ENCODE measurements at places on chromosomes 13 and 19.
A peak's percentile ranks its signal among the peaks of the same experiment; 100 is the strongest.

DNA sequence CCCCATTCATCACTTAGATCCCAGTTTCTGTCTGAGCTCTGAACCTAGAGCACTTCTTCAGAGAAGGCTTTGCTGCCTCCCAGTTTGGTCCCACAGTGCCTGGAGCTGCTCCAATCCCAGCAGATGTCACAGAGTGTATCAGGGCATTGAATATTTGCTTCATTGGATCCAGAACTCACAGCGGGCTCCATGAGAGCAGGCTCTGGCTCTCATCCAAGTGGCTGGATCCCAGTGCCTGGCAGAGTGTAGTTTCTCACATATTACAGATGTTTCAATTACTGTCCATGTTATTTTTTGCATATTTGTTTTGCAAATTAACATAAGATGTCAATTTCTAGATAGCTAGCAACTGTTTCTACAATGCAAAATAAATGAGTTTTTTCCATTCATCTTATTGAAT is 50.6 kb downstream of the MYO16 start:
- no peak for DNase-seq

- no peak for DNase-seq
Measured at GRCh38 chr13:41680900-41681299, 223.6 kb downstream of the RGCC start.

DNA sequence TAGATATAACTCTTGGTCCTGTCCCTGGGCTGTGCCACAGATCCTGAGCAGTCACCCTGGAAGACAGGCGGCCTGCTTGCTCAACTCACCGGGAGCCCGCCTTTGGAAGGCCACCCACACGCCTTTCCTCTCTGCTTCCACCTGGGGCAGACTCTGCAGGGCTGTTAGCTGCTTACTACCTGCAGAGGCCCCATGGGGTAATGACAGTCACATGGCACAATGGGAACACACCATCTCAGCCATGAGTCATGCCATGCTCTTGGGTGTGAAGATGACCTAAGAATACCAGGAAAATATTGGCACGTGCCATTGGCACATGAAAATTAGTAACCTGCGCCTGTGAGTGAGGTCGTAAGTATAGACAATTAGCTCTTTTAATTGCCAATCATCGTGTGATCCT is 108.6 kb downstream of the COL4A2 start:
- DNase-seq: no peak

GRCh38 chr13:113670541-113670940 is 3.5 kb downstream of the GRK1 start:
- no peak for DNase-seq

DNA sequence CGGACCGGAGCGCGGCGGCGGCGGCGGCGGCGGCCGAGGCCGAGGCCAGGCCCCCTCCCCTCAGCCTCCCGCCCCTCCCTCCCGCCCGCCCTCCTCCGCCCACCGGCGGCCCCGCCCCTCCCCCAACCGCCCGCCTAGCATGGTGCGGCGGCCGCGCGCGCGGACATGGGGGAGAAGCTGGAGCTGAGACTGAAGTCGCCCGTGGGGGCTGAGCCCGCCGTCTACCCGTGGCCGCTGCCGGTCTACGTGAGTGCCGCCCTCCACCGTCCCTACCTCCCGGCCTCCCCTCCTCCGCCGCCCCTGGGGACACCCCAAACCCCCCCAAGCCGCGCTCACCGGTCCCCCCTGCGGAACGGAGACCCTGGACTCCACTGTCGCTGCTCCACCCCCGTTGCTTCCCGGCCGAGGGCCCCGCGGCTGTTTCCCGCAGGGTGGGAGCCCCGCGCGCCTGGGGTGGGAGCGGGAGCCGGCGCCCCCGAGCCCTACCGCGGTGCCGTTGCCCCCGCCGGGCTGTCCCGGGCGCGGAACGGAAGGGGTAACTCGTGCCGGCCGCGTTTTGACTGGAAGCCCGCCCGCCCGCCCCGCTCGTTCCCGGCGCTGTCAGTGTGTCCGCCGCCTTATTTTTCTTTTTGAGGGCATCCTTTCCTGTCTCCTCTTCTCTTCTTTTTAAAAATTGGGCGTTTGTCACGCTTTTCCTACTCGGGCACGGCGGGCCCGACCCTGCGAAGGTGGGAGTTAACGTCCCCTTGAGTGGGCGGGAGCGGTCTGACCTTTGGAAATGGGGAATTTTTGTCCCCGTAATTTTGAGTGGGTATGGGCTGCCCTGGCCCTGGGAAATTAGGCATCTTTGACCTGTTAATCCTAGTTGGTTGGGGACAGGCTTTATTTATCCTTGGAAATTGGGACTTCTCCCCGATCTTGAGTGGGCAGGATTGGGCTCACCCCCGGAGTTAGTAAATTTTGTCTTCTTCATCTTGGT is 576 bp downstream of the DOT1L start:
- peak; percentile 33 for DNase-seq

DNA sequence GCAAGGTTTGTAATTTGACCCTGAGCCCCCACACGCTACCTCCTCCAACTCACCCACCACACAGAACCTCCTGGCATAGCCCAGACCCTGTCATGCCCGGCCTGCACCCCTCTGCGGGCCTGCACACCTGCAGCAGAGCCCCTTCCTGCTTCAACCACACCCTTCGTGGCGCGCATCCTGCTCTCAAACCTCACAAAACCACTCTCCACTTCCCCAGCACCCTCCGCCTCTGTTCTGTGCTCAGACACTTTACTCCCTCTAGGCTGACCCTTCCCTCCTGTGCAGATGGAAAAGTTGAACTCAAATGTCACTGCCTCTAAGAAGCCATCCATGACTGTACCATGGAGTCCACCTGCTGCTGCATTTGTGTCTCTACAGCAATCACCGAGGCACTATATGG is 28.5 kb downstream of the FAAP24 start:
- no peak for DNase-seq

GRCh38 chr19:4633140-4633967 is 6.0 kb upstream of the TNFAIP8L1 start:
- DNase-seq: peak; percentile 26

- no peak for DNase-seq
Measured at GRCh38 chr13:102606537-102607309, 9.9 kb downstream of the TPP2 start.

GRCh38 chr19:35727053-35727955 is 9.5 kb downstream of the KMT2B start:
- no peak for DNase-seq

- no peak for DNase-seq
Measured at GRCh38 chr19:15371786-15372380, 7.7 kb downstream of the AKAP8 start.

GRCh38 chr19:46845959-46846459 is 4.6 kb downstream of the AP2S1 start:
- no peak for DNase-seq

GRCh38 chr13:73702419-73703071 is 431.7 kb downstream of the KLF12 start:
- peak; percentile 26 for DNase-seq

DNA sequence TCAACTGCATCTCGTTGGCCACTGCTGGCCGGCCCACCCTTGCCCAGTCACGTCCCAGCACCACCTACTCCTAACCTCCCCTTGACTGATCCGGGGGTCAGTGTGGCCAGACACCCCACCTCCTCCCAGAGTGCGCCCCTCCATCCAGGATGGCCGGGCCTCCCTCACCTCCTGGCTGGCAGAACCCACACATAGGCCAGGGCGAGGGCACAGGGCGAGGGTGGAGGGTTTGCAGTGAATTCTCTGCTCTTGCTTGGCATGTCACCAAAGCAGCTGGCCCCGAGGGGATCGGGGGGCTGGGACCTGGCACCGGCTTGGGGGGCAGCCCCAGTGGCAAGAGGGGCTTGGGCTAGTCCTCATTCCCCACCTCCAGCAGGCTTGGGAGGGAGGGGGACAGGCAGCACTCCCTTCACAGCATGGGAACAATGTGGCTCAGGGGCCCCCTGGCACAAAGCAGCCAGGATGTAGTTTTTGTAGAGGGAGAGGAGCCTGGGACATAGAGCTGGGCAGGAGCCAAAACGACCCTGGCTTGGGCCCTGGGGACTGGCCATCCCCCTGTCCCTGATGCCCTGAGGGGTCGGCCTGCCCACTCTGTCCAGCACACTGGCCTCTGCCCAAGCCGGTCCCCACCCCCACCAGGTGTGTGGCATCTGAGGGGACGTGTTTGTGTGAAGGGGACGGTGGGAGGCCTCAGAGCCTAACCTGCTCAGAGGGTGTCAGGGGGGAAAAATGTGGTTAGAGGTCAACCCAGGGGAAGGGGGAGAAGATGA is 28.5 kb upstream of the ASF1B start:
- DNase-seq: no peak

DNA sequence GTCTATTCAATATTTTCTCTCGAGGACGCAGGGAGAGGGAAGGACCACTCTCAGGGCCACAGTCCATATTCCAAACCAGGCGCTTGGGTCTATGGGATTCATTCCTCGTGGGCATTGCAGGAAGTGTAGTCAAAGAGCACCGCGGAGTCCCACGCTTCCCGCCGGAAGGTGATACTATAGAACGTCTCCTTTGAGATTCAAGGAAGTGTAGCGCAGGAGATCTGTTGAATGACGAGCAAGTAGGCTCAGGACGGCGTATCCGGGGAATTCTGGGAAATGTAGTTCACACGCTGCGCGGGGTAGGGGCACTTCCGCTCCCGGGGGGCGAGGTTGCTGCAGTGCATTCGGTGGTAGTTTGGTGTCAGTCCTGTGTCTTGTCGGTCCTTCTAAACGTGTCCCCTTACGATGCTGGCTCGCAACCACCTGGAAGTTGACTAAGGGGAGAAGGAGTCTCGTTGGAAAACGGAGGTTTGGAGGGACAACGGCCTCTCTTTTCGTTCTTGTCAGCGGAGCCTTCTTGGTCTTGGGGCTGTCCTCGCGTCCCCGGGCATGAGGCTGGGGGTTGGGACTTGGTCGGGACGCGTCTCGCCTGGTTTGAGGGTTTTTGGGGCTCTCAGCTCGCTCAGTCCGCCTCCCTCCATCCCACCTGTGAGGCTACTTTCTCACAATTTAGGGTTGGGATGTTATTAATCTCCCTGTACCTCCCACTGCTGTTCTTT is at the start of gene ZNF284:
Gene ZNF284 (plus strand): TSS at position 336 of the 719 bp plus-strand sequence. CDS start 4,231 bp downstream, outside the sequence.
- DNase-seq: peak; percentile 79

GRCh38 chr19:3970313-3970807 is 539 bp downstream of the DAPK3 start:
- DNase-seq: no peak

DNA sequence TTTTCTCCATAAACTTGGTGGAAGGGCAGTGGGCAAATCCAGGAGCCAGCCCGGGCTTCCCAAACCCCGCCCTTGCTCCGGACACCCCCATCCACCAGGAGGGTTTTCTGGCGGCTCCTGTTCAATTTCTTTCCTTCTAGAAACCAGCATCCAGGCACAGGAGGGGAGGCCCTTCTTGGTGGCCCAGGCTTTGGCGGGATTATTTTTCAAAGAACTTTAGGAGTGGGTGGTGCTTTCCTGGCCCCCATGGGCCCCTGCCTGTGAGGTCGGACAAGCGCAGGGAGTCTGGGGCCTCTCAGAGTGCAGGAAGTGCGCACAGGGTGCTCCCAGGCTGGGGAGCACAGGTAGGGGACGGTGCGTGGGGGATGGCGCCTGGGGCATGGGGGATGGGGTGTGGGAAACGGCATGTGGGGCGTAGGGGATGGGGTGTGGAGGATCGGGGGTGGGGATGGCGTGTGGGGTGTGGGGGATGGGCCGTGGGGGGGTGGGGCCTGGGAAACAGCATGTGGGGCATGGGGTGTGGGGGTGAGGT is 396 bp downstream of the F7 start:
- DNase-seq: no peak

DNA sequence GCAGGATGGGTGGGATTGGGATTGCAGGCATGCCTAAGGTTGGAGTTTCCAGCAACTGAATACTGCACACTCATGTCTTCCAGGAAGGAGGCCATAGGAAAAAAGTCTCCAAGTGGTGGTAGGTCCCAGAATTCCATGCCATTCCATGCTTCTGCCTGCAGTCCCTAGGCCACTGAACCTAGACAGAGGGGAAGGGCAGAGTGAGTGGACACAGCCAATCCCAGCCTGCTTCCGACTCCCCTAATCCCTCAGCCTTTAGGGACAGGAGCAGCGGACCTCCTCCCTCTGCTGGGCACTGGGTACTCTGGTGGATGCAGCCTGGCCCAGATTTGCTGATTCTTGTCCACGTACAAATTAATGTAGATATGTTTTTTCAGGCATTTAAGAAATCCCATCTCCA is 17.0 kb downstream of the VSTM2B start:
- no peak for DNase-seq

- DNase-seq: no peak
Measured at GRCh38 chr19:33434886-33435705, 61.6 kb downstream of the CEBPG start.

GRCh38 chr13:31172535-31172934 is 10.8 kb upstream of the HSPH1 start:
- no peak for DNase-seq

DNA sequence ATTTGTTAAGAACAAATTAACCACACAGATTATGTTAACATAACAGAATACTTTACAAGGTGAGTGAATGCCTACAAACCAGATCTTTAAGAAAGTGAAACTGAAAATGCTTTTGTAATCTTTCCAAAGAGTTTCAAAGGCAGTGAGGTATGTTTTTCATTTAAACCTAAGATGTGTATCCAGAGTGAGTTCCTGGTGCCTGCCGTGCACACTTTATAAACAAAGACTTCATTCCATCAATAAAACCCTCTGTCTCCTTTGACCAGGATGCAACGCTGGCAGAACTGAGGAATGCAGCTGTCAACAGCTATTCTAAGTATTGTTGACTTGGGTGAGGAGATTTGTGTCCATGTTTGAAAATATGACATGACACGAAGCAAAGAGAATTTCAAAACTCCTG is 344.6 kb downstream of the DNAJC15 start:
- no peak for DNase-seq

DNA sequence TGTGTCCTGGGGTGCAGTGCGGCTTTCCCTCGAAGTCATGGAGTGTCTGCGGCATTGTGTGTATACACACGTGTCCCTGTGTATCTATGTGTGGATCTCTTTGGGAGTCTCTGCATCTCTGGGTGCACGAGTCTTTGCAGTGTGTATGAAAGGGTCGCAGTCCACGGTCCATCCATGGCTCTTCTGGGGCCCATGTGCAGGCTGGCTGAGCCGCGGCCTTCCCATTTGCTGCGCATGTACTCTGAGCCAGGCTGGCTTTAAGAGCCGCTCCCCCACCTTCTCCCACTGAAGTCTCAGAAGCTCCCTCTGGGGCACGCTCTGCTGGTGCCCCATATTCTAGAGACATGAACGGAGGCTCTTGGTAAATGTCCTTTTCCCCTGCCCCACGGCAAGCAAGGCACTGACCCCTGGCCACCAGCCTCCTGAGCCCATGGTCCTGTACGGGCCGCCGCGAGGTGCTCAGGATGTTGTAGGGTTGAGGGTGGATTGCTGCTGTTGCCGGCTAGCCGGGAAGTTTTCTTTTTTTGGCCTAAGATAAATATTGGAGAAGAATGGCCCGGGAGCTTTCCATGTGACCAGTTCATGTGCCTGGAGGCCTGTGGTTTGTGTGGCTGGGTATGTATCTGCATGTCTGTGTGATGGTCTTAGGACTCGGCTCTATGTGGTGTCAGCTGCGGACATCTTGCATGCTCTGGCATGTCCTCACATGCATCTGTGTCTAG is 31.9 kb downstream of the PAK4 start:
- DNase-seq: no peak

Measured in activated T-cell treated with anti-CD3 and anti-CD28 coated beads for 24 hours (primary cell).